ENCODE measurements at places on chromosomes 1 and 21.
A peak's percentile ranks its signal among the peaks of the same experiment; 100 is the strongest.

GRCh38 chr1:1614204-1614953, 921 bp upstream of the MIB2 start:
- peak; percentile 42 for DNase-seq

DNA sequence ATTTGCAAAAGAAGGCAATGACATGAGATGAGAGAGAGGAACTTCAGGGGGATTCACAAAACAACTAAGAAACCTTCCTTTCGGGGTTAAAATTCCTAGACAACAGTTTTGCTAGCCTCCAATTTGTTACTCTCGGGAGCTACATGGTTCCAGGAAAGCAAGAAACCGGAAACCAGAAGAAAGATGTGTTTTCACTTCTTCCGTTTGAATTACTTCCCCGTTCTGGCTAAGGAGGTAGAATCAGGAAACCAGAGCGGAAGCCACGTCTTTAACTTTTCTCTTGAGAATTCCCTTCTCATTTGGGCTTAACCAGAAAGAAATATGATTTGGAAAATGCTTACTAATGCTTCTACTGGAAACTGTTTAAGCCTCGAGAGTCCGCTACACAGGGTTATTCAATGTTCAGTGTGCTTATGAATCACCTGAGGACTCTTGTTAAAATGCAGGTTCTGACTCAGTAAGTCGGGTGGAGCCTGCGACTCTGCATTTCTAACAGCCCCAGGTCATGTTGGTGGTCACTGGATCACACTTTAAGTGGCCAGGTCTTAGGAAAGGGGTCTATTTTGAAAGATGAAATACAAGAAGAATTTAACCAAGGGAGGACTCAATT, 43.5 kb upstream of the MCOLN3 start:
- DNase-seq, result peak; percentile 27

DNA sequence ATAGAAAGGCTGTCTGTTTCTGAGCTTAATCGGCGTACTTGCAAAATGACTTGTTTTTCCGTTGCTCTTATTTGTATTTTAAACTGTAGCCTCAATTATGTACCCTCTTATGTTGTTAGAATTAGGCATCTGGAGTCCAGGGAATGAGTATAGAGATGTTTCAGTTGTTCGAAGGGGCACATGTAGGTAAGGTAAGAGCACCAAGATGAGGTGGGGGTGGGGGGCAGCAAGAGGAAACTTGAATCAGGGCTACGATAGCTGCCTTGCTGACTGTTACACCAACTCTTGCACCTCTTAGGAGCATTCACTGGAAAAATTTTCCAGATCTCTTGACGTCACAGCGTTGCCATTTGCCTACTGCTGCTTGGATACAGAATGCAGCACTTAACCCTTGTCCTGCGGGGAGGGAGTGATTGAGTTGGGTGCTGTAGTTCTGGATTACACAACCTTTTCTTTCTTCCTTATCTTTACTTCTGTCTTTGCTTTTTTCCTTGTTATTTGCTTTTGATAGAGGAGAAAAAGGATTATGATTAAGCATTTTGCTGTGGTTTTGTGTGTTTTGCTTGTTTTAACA, 3.2 kb downstream of the ATP1B1 start:
- peak; percentile 76 for DNase-seq

DNA sequence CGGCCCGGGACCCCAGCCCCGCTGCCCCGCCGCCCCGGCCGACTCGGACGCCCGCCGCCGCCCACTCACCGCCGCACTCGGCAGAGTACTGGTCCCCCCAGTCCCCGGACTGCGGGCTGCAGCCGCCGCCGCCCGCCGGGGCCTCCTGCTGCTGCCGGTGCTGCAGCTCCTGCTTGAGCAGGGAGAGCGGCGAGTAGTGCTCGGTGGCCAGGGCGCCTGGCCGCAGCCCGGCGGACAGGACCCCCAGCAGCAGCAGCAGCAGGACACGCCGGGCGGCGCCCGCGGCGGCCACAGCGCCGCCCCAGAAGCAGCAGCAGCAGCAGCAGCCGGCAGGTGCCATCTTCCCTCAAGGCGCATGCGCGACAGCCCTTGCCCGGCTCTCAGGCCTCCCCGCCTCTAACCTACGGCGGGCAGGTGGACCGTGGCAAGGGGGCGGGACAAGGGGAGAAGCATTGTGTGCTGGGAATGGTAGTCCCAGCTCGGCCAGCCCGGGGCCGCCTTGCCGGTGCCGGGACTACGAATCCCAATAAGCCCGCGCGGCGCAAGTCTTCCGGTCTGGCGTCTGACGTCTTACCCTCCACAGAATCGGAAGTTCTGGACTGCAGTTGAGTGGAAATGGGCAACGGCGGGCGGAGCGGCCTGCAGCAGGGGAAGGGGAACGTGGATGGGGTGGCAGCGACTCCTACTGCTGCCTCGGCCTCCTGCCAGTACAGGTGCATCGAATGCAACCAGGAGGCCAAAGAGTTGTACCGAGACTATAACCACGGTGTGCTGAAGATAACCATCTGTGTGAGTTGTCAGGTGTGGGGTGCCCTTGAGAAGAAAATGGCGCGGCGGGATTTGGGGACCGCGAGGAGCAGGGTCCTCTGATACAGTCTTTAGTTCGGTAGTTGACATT, at the start of the genes ARV1 and TTC13:
TSS of gene ARV1 (plus strand) at position 604 of the 898 bp plus-strand sequence. CDS start at position 616, 12 bp downstream.
TSS of gene TTC13 (minus strand) at position 371 of the 898 bp plus-strand sequence. CDS start at position 340, 31 bp downstream.
- peak; percentile 96 for DNase-seq

DNA sequence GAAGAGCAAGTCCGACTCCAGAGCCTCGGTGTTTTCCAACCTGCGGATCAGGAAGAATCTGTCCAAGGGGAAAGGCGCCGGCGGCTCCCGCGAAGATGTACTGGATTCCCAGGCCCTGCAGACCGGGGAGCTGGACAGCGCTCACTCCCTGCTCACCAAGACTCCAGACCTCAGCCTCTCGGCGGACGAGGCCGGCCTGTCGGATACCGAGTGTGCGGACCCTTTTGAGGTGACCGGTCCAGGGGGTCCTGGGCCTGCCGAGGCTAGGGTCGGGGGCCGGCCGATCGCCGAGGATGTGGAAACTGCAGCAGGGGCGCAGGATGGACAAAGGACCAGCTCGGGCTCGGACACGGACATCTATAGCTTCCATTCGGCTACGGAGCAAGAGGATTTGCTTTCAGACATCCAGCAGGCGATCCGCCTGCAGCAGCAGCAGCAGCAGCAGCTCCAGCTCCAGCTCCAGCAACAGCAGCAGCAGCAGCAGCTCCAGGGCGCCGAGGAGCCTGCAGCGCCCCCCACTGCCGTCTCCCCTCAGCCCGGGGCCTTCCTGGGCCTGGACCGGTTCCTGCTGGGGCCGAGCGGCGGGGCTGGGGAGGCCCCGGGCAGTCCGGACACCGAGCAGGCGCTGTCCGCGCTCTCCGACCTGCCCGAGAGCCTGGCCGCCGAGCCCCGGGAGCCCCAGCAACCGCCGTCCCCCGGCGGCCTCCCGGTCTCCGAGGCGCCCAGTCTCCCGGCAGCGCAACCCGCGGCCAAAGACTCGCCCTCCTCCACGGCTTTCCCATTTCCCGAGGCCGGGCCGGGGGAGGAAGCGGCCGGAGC, 827 bp downstream of the FMN2 start:
- peak; percentile 57 for DNase-seq

- DNase-seq, result peak; percentile 87
These were observed 709 bp downstream of the ZNF644 start for GRCh38 chr1:91020967-91021685.

DNA sequence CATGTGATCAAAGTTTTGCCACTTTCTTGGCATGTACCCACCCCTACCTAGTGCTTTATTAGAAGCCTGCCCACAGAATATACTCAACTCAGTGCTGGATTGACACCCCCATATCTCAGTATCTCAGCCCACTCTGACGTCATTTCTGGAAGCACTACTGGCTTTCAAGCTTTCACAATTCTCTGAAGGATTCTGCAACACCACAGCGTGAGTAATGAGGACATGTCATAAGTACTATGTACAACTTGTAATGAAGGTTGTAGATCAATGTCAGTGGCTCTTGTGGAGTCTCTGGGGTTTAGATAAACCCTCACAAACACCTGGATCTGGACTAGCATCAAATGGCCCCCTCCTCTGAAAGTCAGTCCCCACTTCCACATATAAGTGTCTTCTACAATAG, 57.2 kb downstream of the TNFSF4 start:
- peak; percentile 67 for DNase-seq

DNA sequence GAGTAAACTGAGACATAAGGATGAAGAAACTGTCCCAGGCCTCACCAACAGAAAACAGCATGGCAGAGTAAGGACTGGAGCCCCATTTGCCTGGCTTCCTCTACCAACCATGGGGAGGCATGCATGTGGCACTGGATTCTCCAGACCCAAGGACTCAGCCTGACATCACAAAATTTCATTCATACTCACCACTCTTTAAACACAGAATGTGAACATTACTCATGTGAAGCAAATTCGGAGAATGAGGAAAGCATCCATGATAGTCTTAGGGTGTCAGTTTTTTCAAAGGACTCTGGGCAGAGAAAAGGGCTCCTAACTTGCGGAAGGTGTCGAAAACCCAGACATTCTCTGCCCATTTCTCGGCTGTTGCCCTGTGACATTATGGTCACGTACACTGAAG, 83.9 kb downstream of the PCNX2 start:
- DNase-seq, result no peak

DNA sequence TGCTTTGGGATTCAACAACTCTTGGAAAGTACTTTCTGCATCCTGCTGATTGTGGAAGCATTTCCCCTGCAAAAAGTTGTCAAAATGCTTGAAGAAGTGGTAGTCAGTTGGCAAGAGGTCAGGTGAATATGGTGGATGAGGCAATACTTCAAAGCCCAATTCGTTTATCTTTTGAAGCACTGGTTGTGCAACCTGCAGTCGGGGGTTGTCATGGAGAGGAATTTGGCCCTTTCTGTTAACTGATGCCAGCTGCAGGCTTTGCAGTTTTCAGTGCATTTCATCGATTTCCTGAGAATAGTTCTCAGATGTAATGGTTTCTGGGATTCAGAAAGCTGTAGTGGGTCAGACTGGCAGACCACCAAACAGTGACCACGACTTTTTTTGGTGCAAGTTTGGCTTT, 47.6 kb upstream of the GJA5 start:
- peak; percentile 3 for DNase-seq

- no peak for DNase-seq
These were observed 330.0 kb downstream of the SETD4 start for GRCh38 chr21:35730325-35730724.

DNA sequence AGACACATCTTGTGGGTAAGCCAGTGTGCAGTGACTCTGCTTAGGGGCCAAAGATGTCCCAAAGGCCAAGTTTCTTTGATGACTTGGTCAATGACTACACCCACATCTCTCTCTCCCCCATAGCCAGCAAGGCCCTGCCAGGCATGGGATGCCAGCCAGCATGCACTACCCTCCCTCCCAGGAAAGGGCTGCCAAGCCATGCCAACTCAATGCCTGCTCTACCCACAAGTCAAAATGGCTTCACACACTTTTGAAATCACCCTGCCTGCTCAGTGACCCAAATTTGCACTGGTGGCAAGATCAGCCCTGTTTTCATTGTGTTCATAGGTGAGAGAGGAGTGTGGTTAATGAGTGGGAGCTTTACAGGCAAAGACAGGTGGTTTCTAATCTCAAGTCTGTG, 112.5 kb downstream of the MATN1 start:
- DNase-seq, result no peak

All from fibroblast of upper back skin (primary cell).